ENCODE measurements at places on chromosomes 5 and 9.

DNA sequence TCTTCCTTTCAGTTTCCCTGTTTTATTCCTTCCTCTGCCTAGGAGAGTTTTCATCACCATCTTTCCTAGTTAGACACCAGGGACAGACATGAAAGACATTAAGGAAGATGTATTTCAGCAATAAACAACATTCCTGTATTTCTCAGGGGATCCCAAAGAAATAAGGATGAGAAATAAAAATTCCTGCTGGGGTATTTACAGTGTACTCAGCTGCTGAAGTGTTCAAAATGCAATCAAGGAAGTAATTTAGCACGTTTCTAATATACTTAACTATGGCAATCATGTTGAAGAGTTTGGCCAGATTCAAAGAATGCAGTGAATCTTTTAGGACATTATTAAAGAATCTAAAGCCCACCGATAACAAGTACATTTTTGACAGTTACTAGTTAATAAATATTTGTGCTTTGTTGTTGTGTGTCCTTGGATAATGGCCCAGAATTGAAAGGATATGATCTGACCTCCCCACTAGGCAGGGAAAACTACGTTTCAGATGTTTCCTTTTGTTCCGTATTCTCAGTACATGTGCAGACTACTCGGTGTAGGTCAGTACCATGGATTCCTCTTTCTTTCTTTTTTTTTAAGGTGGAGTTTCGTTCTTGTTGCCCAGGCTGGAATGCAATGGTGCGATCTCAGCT, 46.8 kb downstream of the INIP start:
- DNase-seq, result no peak

GRCh38 chr5:150147670-150148069, 8.0 kb downstream of the PDGFRB start:
- no peak for DNase-seq

- no peak for DNase-seq
Observed at GRCh38 chr5:62305358-62305714, 670 bp upstream of the KIF2A start.

DNA sequence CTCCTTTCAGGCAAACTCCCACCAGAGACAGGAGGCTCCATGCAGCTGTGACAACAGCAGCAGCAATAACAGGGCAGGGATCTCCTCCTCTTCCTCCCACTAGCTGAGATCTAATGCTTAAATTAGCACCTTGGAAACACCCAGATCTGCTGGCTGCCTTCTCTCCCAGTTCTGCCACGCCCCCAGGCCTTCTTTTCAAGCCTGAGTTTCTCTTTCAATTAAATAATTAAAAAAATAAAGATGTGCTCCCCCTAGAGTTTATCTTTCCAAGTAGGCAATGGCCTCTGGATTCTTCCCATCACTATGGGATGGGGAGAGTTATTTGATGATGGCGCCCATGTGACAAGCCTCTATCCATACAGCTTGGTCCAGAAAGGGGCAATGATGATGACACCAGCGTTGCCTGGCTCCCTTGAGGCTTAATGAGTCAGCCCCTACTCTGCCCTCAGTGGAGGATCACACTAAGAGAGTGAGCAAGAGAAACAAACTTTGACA, 3.8 kb downstream of the FAM219A start:
- no peak for DNase-seq

Data from mucosa of gallbladder (tissue), 1 donor.